ENCODE measurements at places on chromosomes 1 and 21.

- no peak for DNase-seq
Measured at GRCh38 chr1:63304410-63304809, 18.0 kb upstream of the FOXD3 start.

- DNase-seq, result no peak
Measured at GRCh38 chr1:83508485-83509151, 490.3 kb downstream of the TTLL7 start.

DNA sequence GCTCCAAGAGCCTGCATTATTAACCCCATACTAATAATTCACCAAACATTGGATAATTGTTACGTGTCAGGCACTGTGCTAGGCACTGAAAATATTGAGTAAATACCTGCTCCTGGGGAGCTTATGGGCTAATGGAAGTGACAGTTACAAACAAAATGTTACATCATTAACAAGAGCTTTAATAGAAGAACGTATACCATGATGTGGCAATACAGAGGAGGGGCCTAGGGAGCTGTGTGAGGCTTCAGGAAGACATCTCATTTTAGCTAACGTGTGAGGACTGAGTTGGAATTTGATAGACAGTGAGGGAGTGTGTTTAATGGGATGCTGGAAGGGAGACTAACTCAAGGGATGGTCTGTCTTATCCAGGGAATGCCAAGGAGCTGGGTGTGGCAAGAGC is 16.5 kb upstream of the TSPAN2 start:
- DNase-seq, result no peak

GRCh38 chr1:53541761-53542550 is 82.8 kb downstream of the DMRTB1 start:
- no peak for DNase-seq

DNA sequence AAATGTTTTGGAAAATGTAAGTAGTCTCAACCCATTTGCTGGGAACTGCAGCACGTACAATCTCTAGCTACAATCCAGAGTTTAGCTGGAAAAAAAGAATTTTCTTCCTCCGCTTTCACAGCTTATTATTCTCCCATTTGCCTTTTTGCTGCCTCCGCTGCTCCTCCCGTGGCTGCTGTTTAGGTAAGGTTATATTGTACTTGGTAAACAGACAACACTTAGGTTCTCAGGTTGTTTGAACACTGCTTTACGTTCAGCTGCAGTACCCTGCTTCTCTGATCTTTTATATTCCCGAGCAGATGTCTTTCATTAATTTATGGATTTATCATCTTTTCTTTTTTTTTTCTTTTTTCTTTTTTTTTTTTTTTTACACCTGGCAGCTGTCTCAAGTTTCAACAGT is 14.3 kb downstream of the PROX1 start:
- no peak for DNase-seq

GRCh38 chr21:14866859-14867765 is 197.7 kb downstream of the NRIP1 start:
- DNase-seq, result no peak

GRCh38 chr1:164452549-164452948 is 106.4 kb upstream of the PBX1 start:
- DNase-seq, result no peak

- no peak for DNase-seq
Measured at GRCh38 chr1:4699376-4700301, 45.2 kb downstream of the AJAP1 start.

GRCh38 chr1:246283771-246284410 is 223.2 kb downstream of the SMYD3 start:
- no peak for DNase-seq

- DNase-seq, result no peak
Measured at GRCh38 chr1:66271216-66271903, 262.6 kb upstream of the SGIP1 start.

- no peak for DNase-seq
Measured at GRCh38 chr1:94259635-94260289, 22.4 kb upstream of the ARHGAP29 start.

DNA sequence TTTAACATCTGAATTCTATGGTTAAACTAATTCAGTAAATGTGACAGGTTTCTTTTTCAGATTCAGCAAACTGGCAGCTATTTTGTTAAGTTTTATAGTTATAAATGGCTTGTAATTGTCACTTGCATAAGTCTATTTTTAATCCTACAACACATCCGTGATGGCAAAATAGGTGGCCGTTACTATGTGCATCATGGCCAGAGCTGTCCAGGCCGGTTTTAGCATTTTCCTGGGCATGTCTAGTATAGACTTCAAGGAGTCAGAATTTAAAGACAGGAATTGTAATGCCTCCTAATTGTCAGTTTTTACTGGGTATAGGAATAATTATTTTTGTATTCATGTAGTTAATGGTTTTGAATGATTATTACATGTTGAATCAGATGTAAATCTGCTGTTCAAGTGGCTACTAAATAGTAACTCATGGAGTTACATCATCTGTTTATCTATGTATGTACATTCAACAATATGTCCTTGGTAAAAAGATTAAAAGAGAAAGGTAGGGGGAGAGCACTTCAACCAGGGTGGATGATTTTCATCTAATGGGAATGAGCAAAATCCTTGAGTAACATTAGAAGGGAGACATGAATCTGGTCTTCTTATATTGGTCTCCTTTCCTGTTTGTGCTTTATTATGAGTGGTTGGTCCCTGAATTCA is 3.2 kb upstream of the B3GALT2 start:
- no peak for DNase-seq

DNA sequence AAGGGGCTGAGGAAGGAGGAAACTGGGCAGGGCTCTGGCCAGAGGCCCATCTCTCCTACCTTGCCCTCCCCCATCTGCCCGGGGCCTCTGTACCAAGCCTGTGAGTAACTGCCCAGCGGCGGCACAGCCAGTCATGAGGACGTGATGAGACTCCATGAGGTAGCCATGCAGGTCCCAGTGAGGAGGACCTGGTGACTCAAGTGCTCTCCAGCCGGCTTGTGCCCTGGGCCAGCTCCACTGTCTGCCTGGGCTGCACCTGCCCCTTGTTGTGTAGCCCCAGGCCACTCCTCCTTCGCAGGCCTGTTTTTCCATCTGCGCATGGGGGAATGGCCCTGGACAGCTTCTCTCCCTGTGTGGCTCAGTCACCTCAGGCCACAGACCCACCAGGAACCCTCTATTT is 42.0 kb upstream of the PADI1 start:
- no peak for DNase-seq

- no peak for DNase-seq
Measured at GRCh38 chr1:41474490-41475271, 9.8 kb downstream of the EDN2 start.

- DNase-seq, result no peak
Measured at GRCh38 chr1:193951984-193952383, 765.6 kb upstream of the B3GALT2 start.

DNA sequence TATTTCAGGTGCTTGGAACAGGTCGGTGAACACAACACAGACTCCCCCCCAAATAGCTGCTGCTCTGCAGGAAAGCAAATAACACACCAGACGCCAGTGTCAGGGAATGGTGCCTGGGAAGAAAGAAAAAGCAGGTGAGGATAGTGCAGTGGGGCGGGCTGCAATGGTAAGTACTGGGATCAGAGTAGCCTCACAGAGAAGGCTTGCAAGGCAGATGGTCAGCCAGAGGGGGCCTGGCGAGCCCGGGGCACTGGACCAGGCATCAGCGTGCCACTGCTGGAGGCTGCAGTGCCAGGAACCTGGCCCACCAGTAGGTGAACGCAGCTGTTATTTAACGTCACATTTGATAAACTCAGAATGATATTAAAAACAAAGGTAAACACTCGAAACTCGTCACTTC is 60.0 kb downstream of the POFUT2 start:
- no peak for DNase-seq

DNA sequence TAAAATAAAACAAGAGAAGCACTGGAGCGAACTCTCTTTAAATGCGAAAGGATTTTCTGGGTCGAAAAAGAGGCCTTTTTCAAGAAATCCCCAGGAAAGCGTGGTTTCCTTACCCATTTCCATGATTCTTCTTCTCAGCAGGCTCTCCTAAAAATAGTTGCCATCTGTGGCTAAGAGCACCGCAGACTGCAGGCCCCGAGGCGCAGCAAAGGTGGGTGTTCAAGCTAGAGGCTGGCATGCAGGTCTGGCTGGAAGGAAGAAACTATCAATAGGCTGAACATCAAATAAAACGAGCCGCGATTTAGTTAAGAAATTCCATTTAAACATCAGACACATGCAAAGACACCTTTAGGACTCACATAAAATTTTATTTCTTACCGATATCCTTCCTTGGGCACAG is 135.1 kb downstream of the ADAMTS1 start:
- no peak for DNase-seq

- no peak for DNase-seq
Measured at GRCh38 chr1:214843281-214843680, 239.3 kb upstream of the KCNK2 start.

- DNase-seq, result no peak
Measured at GRCh38 chr1:153626904-153627714, at the start of gene S100A13. Gene S100A13, minus strand, starts transcription at chr1:153627505. Its CDS starts 1,033 bp downstream, at chr1:153626472.
